ENCODE measurements at places on chromosomes 4 and X.

GRCh38 chr4:118784776-118785175 lies 51.1 kb downstream of the SEC24D start:
- DNase-seq: no peak

- no peak for DNase-seq
Observed at GRCh38 chrX:109931677-109932076, 71.2 kb upstream of the TMEM164 start.

DNA sequence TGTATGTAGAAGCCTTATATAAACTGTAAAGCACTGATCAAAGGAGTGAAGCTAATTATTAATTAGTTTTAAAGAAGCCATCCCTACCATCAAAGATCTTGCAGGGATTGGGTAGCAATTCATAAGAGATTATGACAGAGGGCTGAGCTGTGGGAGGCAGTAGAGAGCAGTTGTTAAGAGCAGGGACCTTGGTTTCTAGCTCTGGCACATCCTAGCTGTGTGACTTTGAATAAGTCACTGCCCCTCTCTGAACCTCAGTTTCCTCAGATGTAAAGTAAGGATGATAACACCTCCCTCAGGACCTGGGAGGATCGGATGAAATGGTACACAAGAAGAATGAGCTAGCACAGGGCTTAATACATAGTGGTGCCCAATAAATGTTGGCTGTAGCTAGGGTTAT lies 45.4 kb downstream of the APLN start:
- DNase-seq: no peak

DNA sequence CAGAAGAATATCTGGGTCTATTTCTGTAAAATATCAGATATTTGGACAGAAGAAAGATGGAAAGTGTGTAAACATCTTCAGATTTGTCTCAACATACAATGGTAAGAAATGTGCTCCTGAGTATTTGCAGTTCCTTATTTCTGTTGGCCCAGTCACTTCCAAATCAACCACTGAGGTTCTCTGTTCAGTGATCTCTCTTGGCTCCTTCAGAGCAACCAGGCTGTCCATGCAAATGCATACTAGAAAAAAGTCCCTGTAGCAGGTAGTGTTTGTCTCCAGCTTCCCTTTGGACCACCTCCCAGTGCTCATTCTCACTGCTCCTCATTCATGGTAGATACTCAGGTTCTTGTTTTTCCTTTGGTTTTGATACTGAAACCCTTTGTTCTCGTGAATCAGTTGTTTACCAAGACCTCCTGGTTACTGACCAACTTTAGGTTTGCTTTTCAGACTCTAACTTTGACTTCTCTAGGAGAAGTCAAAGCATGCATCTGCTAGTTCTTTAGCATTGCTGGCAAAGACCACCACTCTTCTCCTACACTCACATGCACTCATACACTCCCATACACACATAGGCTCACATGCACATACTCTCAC lies 28.8 kb downstream of the ASIC5 start:
- DNase-seq: no peak

Measured in epithelial cell of esophagus (primary cell).